ENCODE measurements at places on chromosomes 2 and 18. TPM values are rescaled to one million over a fixed set of nuclear protein-coding genes. Genes with fewer than 3 reads are reported as not detected.

The GPR55 gene
- polyA plus RNA-seq = not detected

The RTP5 gene
- not detected for polyA plus RNA-seq

The SKOR2 gene
- polyA plus RNA-seq = not detected

The MC2R gene
- 0.37 TPM for polyA plus RNA-seq

The LANCL1 gene
- 75.0 TPM for polyA plus RNA-seq

The SULT1C2 gene
- polyA plus RNA-seq = 1.2 TPM

The HOXD12 gene
- not detected for polyA plus RNA-seq

The HAAO gene
- polyA plus RNA-seq = 13.5 TPM

- DNase-seq = no peak
These were observed 79.1 kb downstream of the TTC27 start for GRCh38 chr2:32706815-32707579.

DNA sequence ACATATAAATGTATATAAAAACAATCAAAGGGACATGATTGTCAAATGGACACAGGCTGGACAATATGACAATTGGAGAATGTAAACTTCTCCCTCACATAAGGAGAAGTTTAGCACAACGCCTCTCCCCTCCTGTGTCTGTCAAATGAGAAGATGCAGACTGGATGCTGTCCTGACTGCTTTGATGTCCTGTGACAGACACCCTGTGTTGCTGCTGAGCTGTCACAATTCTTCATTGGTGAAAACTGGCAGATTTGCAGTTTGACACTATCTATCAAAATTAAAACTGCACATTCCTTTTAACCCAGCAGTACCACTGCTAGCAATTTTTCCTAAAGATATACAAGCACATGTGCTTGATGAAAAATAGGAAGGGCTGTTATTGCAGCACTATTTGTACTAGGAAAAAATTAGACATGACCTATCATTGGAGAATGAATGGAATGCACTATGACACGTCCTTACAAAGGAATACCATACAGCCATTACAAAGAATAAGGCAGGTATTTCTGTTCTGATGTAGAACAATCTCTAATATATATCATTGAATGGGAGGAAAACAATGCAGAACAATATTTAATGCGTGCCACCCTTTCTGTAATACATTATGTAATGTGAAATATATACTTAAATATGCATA lies 12.4 kb downstream of the DPYSL5 start:
- DNase-seq = no peak

DNA sequence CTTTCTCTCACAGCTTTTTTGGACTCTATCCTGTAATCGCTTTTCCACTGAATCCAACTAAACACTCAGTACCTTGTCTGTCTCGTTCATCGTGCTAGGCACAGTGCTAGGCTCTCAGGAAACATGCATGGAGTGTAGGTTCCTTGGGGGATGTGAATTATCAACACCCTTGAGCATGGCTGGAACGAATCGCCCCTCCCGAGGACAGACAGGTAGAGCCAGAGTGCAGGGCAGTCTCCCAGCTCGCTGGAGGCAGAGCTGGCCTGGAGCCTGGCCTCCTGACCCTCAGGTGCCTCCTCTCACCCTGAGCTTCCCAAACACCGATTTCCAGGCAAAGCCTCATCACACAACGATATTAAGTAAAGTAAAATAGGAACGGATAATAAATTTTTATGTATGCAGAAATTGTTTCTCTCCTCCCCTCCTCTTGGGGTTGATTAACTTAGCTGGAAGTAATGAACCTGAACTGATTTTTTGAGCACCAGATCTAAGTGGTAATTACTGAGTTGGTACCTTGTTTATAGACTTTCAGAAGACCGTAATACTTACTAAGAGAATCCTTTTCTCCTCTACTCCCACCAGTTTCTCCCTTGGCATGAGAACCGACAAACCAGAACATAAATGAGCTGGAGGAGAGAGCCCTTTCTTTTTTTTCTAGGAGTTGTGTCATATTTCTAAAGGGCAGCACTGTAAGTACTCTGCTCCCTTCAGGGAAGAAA lies 90.5 kb downstream of the MSH2 start:
- no peak for DNase-seq

GRCh38 chr2:225113371-225114015 lies 71.2 kb upstream of the DOCK10 start:
- DNase-seq = no peak

- DNase-seq = peak; percentile 65
These were observed 4.0 kb downstream of the ID2 start for GRCh38 chr2:8685697-8686358.

DNA sequence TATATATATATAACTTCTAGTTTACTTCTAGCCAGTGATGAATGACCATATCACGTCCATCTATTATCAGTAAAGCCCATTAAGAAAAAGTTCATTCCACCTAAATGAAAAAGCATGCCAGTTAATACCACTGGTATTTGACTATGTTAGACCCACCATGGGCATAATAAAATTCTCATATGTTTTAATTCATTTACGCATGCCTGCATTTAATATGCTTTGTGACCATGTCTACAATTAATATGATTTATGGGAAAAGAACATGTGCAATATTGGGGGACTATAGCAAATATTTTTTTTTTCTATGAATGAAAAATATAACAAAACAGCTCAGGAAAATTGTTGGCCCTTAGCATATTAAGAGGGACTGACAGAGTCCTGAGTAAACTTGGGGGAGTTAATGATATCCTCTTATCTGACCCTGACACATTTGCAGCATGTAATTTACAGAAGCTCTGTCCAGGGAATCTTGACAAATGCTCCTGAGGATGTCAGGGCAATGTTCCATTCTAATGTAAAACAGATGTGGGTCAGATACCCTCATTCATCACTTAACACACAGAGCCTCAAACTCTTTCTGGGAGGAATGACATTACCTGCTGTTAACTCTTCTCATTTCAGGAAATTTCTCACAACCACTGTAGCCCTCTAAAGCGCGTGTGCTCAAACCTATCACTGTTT lies 90.6 kb downstream of the PAX3 start:
- DNase-seq = no peak

- no peak for DNase-seq
These were observed 15.7 kb downstream of the ZEB2 start for GRCh38 chr2:144504218-144504641.

DNA sequence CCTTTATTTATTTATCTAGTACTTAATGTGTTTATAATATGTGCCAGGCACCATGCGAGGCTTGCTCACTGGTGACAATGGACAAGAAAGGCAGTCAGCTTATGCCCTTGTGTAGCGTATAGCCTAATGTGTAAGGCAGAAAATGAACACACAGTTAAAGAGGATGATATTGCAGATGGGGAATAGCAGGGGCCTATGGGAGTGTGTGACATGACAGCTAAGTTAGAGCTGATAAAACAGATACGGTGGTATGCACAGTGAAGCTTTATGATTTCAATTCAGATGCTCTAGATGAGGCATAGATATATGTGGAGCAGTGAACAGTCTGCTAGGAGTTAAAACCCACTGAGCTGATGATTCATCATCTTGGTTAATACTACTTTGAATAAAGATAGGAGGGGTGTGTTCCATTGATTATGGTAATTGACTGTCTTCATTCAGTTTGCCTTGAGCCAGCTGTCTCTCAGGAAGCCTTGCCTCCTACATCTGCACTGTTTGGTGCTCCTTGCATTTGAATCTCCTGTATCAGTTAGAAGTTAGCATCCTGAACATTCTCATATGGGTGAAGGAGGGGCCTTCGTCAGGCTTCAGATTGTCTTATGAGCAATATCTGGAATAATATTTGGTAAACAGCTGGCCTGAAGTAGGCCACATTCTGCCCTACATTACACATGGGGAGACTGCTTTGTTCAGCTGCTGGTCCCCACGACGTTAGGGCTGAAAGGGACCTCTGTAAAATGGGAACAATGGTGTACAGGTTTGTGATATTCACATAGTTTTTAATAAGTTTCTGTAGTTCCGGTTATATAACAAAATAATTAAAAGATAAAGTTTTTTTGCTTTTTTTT lies 13.2 kb downstream of the MAP4K4 start:
- no peak for DNase-seq

DNA sequence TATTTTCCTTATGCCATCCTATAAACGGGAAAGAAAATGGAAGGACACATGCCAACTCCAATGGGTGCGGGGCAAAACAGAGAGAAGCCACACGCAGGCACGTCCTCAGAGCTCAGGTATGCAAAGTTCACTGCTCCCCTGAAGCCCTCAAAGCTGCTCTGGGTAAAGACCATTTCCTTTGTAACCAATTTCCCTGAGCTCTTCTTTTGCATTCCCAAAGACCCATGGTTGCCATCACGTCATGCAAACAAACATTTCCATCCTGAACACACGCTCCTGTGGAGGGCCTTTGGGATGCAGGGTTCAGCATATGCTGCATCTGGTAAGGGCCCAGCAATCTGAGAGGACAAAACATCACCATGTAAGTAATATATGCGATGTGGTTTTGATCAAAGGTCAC lies 69.4 kb downstream of the EMILIN2 start:
- no peak for DNase-seq

GRCh38 chr18:34611904-34612303 lies 98.2 kb upstream of the DTNA start:
- DNase-seq = no peak

DNA sequence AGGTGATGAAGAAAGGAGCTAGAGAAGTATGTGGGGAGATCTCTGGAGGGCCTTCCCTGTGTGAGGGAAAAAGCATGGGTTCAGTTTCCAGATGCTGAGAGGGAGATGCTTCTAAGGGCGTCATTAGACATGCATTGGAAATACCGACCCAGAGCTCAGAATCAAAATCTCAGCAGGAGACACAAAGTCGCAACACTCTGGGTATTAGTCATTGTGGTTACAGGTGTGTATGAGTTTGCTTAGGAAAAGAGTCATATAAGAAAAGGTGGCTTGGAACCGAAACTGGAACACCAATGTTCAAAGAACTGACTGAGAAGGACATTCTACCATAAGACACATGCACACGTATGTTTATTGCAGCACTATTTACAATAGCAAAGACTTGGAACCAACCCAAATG lies 477.1 kb downstream of the FBXO15 start:
- DNase-seq = no peak

DNA sequence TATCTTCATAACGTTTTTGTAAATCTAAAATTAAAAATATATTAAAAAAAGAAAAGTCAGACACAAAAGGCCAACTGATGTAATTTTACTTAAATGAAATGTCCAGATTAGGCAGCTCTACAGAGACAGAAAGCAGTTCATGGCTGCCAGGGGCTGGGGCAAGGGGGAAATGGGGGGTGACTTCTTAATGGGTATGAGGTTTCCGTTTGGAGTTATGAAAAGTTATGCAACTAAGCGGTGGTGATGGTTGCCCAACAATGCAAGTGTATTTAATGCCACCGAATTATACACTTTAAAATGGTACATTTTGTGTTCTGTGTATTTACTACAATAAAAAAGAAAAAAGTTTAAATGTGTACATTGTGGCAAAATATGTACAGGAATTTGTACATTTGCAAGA lies 70.2 kb upstream of the TEX51 start:
- DNase-seq = no peak

All from muscle of arm (tissue), 14 donors.